ENCODE measurements at places on chromosomes 4 and X.

GRCh38 chr4:118410138-118410537 lies 57.3 kb upstream of the PRSS12 start:
- DNase-seq: no peak

GRCh38 chr4:87120010-87120409 lies 100.4 kb downstream of the KLHL8 start:
- no peak for DNase-seq

DNA sequence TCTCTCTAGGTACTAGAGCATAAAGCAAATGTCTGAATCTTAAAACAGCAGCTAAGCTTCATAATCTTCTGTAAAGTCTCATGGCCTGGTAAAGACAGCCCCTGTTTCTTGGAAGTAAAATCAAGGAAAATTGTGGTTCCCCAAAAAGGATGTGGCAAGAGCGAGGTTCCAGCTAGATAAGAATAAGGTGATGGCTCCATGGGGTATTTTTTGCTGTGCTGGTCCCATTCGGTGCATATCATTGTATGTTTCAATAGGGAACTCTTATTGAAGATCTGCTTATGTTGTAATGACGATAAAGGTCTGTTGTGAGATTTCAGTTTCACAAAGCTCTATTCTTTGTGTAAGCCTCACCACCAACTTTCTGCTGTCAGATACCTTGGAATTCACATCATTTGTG lies 316.9 kb upstream of the NOCT start:
- no peak for DNase-seq

DNA sequence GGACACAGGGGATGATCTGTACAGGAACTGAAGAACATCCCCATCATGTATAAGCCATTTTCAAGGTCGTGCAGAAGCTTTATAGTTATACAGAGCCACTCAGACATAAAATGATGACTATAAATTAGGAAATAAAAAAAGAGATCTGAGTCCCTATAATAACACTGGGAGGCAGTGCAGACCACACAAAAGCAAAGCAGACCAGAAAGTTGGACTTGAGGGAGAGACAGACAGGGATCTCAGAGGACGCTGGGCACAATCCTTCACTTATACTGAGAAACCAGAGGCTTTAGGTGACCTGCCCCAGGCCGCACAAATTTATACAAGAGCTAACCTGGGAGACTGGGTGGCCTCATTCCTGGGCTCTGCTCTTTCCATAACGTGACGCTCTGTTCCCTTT lies 70.5 kb downstream of the HADH start:
- DNase-seq: no peak

GRCh38 chr4:66187175-66187720 lies 517.0 kb upstream of the EPHA5 start:
- no peak for DNase-seq

DNA sequence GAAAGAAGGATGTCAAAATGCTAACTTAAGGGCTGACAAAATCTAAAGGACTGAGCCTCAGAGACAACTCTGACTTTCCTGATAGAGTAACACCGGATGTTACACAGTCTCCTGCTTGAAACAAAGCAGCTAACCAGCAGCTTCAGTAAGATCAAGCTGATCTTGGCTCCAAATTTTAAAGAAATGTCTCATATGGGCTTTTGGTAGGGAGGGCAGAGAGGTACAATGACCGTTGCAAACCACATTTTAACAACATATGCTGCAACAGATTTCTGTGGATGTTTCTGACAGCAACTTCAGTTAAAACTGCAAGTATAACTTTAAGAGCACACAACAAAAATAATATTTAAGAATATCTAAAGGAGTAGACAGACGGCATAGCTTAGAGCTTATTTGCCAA lies 9.1 kb downstream of the RPGR start:
- no peak for DNase-seq

GRCh38 chrX:98028691-98029090 lies 1145.0 kb downstream of the RPA4 start:
- DNase-seq: no peak

- no peak for DNase-seq
These were observed 6.3 kb upstream of the FAM200B start for GRCh38 chr4:15675356-15675755.

GRCh38 chr4:7358100-7358735 lies 76.5 kb downstream of the PSAPL1 start:
- no peak for DNase-seq

DNA sequence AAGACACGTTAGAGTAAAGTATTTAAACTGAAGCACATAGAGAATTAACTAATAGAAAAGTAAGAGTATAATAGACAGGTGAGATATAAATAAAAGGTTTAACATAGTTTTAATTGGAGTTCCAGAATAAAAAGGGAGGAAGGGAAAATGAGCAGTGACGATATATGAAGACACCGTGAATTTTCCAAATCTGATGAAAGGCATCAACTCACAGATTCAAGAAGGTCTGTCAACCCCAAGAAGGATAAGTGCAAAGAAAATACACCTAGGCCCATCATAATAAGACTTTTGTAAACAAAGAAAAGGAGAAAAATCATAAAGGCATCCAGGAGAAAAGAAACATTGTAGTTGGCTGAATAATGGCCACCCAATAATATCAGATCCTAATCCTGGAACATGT lies 43.9 kb upstream of the RAP2C start:
- DNase-seq: no peak
